ENCODE measurements at places on chromosomes 16 and 17.
A peak's percentile ranks its signal among the peaks of the same experiment; 100 is the strongest.

- DNase-seq = no peak
Measured at GRCh38 chr17:56636265-56636664, 42.8 kb downstream of the NOG start.

DNA sequence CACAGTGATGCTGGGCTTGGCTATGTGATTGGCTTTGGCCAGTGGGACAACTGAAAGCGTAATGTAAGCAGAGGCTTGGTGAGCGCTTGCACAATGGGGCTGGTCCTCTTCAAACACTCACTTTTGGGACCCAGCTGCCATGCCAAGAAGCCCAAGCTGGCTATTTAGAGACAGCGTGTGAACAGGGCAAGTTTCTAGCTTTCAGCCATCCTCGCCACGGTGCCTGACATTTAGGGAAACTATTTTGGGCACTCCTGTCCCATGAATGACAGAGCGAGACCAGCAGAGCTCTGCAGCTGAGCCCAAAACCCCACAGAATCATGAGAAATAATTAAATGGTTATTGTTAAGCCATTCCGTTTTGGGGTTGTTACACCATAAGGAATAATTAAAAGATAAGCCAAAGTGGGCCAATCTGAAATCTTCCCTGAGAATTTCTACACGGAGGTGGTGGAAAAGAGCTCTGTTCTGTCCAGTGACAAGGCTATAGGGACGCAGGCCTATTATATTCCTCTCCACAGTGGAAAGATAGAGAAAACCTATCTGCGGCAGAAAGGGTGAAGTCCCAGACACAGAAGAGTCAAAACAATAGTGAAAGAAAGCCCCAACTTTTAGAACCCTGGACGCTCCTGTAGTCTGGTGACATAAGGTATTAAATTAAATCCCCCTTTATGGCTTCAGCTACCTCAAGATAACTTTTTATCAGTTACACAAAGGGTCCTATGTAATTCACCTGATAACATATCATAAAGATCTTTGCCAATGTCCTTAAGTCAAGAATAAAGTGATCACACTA lies 10.8 kb upstream of the RPRML start:
- no peak for DNase-seq

- DNase-seq = peak; percentile 87
Measured at GRCh38 chr16:85204242-85205010, 92.2 kb upstream of the CIBAR2 start.

- peak; percentile 8 for DNase-seq
Measured at GRCh38 chr16:28569021-28569420, 15.3 kb downstream of the SGF29 start.

DNA sequence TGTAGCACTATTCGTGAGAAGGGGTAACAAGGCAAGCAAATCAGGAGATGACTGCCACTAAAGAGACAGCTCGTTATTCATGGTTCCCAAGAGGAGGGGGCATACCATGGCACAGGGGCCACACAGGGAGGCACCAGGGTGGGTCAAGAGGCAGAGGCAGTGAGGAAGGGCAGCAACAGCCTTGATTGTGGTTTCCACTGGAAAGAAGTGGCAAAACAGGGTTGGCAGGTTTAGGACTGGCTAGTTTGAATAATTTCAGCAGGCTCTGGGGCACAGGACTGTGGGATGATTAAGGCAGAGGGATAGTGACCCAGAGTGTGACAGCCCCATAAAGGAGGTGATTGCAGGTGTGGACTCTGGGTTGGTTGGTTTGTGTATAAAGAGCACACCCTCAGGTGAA lies 188.9 kb downstream of the CBLN1 start:
- no peak for DNase-seq

- no peak for DNase-seq
Measured at GRCh38 chr16:2858245-2859025, 465 bp upstream of the PRSS22 start.

- DNase-seq = no peak
Measured at GRCh38 chr17:7855660-7856010, 769 bp downstream of the TMEM88 start.

DNA sequence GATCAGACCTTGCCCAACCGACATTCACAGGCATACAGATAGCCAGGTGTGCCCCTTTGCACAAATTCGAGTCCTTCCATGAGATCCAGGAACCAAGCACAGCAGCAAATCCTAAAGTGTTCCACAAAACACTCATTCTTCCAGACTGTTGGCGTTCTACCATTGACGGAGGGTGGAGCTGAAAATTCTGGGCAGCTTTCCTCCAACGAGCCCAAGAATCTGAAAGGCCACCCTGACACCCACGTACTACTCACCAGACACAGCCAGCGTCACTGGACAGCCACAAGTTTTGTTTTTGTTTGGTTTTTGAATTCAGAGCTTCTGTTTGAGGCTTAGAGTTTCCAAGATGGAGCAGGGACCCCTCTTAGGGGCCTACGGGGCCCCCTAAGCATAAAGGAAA lies 83.8 kb downstream of the PMP22 start:
- DNase-seq = no peak

DNA sequence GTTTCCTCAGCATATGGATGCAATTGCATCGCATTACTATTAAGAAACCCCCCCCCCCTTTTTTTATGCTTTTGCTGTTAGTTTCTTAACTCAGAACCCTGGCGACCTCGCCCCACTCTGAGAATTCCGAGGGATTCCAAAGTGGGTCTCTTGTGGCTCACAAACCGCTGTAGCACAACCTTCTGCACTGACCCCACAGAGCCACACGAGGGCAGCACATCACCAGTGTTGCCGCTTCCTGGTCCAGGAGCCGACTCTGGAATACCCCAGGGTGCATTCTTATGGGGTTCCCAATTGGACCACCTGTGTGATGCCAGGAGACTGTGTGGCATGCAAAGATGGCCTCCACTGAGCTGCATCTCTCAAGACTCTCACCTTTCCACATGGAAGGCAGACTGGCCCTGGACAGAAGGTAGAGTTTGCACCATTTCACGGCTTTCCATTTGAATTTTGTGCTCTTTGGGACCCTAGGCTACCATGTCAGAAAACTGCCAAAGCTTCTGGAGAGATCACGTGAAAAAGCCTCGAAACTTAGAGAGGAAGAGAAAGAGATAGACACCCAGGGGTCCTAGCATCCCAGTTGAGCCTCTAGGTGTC lies 432.7 kb upstream of the ASIC2 start:
- no peak for DNase-seq

GRCh38 chr16:51231702-51232101 lies 80.6 kb upstream of the SALL1 start:
- DNase-seq = no peak

- DNase-seq = no peak
Measured at GRCh38 chr17:42402117-42402516, 13.9 kb upstream of the STAT3 start.
